ENCODE measurements at places on chromosomes 3 and 15.

DNA sequence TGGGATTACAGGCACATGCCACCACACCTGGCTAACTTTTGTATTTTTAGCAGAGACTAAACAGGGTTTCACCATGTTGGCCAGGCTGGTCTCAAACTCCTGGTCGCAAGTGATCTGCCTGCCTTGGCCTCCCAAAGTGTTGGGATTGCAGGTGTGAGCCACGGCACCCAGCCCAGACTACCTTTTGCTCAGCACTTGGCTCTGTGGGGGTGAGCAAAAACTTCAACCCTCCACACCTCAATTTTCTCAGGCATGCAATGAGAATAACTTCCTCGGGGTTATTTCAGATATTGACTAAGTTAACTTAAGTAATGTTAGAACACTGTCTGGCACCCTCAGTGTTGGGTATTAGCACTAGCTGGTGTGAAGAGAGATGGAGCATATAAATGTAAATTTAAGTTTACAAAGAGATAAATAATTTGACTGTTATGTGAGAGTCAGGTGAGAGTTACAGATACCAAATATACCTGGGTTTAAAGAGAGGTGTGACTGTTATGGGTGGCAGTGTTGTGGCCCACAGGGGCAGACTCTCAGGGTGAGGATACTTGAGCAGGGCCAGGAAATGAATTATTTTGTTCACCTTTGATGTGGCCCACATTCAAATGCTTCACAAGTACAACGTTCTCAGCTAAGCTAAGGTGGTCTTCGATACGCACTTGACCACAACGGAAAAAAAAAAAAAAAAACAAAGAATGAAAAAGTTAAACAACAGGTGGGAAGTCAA, 29.0 kb downstream of the CPOX start:
- DNase-seq: no peak

GRCh38 chr3:98824256-98824655, 61.1 kb downstream of the ST3GAL6 start:
- no peak for DNase-seq

DNA sequence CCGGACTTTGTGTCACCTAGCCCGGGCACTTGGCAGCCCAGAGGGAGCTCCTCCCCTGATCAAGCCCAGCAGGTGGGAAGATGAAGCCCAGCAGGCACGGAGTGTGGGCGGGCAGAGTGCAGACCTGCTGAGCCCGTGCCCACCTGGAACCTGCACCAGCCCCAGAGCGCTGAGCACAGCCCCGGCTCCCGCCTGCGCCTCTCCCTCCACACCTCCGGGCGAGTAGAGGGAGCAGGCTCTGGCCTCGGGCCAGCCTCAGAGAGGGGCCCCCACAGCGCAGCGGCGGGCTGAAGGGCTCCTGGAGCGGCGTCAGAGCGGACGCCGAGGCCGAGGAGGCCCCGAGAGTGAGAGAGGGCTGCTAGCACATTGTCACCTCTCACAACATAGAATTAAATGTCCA, 257.7 kb downstream of the VGLL3 start:
- DNase-seq: no peak

DNA sequence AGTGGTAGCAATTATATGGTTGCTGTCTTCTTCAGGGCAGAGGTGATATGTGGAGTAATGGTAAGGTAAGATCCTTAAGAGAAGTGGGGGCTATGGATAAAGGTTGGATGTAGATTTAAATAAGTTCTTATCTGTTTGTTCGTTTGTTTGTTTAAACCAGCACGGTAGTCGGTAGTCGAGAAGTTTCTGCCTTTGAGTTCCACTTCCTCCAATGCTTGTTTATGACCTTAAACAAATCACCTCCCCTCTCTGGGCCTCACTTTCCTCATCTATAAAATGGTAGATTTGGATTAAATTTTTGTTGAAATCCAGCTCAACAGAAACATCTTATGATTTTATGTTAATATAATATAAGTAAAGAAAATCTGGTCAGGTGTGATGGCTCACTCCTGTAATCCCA, 11.8 kb downstream of the DAPK2 start:
- DNase-seq: no peak

DNA sequence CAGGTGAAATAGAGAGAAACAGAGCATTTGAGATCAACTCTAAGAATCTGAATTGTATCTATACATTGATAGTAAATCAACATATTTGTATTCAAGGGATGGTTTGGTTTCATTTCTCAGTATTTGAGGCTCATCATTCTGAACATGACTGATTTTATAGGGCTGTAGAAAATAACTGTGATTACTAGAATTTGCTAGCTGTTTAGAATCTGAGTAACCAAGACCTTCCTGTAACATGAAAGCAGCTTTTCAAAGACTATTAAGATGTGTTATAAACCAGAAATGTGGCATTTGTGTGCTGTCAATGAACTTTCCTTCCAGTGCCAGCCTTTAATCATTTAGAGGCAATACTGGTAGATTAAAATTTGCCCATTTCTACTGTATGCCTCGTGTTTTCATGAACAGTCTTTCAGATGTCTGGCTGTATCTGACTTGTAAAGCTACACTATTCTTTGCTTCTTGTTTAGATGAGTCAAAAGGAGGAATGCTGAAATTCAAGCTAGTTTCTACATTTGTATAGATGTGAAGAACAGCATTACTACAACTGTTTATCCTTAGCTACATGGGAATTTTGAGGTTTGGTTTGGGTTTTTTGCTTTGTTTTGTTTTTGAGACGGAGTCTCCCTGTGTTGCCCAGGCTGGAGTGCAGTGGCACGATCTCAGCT, 137.3 kb upstream of the BHLHE40 start:
- no peak for DNase-seq

DNA sequence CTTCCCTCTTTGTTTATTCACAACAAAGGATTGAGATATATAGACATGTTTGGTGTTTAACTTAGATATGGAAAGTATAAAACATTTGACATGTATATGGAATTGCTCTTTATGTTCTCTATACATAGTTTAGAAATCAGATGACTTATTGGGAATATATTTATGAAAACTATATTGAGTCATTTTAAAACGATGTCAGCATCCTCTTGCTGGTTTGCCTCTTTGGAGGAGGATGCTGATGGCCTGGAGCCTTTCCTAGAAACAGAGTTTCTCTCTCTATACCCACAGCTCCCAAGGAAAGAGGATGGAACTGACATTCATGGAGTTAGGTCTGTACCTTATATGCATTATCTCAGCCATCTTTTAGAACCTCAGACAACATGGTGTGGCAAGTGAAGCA, 40.3 kb downstream of the ZBTB38 start:
- no peak for DNase-seq

DNA sequence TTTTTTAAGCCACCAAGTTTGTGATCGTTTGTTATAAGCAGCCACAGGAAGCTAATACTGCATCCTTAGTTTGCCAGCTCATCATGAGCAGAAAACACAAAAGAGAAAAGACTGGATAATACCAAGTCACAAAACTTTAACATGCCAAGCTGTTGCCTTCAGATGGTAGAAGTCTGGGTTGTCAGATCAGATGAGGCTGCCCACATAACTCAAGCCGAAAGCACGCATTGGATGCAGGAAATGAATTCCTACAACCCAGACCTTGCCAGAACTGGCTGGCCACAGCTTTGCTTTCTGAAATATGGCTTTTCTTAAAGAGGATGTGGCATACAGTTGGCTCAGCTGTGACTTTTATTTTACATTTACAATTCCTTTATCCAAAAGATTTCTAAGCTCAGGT, 118.3 kb upstream of the NEO1 start:
- no peak for DNase-seq

GRCh38 chr3:192170031-192170430, 557.3 kb downstream of the FGF12 start:
- no peak for DNase-seq

GRCh38 chr15:50059203-50059772, 59.7 kb downstream of the ATP8B4 start:
- no peak for DNase-seq

DNA sequence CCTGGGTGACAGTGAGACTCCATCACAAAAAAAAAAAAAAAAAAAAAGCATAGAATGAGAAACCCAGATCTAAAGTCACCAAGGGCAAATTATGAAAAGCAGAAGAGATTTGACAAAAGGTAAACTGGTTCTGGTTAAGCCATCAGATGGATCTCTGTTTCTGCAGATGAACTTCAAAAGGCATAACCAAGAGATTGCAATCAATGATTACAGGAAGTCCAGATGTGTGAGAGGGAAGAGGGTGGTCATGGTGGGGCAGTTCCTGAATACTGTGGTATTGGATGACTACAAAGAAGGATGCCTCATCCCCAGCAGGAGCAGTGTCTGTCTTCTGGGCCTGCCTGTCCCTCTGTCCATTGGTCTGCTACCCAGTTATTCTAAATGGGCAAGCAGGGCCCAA, 3.8 kb downstream of the P4HTM start:
- no peak for DNase-seq

GRCh38 chr3:48413611-48414010, 16.3 kb downstream of the PLXNB1 start:
- no peak for DNase-seq

DNA sequence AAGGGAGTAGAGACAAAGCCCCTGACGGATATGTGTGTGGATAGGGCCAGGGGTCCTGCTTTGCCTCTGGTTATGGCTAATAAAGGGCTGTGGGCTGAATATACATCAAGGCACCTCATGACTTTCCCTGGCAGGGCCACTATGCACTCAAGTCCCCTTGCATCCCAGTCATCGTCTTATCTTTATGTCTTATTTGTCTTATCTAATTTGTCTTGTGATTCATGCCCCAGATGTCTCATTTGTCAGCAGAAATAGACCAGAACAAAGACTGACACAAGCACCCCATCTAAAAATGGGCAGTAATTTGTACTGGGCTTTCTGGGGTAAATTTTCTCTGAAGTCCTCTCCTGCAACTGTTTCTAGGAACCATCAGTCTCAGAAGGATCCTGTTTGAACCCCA, 68.6 kb downstream of the ITGA11 start:
- DNase-seq: no peak

DNA sequence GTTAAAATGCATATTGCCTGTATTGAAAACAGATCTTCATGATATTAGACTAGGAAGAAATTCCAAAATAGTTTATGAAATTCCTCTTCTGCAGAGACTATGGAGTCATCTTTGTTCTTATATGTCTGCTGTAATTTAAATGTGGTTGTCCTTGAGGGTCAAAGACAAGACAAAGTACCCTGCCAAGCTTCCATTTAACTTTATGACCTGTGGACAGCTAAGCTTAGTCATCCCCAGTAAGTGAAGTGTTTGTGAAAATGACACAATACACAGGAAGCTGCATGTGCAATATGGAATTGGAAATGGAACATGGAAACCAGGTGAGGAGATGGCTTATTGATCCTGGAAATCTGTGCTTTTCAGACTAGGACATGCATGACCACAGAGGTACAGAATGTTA, 68.5 kb upstream of the GBE1 start:
- DNase-seq: no peak

- peak; percentile 98 for DNase-seq
These were observed at the start of gene PRKCI for GRCh38 chr3:170221924-170222646. PRKCI (plus strand) TSS chr3:170222424; CDS start chr3:170222670, 246 bp downstream.

- no peak for DNase-seq
These were observed 38.4 kb upstream of the SLC6A6 start for GRCh38 chr3:14363991-14364390.

DNA sequence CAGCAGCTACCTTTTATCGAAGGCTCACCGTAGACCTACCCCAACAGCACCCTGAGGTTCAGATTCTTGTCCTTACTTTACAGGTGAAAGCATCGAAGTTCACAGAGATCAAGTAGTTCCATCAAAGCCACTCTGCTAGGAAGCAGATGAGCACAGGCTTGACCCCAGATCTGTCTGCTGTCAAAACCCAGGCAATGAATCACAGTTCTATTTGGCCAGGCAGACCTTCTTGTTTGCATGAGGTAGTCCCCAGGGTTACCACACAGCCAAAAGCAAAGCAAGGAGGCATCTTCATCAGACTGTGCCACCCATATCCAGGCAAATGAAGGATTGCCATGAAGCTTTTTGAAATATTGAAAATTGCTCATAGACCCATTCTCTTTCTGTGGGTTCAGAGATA, 33.0 kb downstream of the HES1 start:
- DNase-seq: no peak

DNA sequence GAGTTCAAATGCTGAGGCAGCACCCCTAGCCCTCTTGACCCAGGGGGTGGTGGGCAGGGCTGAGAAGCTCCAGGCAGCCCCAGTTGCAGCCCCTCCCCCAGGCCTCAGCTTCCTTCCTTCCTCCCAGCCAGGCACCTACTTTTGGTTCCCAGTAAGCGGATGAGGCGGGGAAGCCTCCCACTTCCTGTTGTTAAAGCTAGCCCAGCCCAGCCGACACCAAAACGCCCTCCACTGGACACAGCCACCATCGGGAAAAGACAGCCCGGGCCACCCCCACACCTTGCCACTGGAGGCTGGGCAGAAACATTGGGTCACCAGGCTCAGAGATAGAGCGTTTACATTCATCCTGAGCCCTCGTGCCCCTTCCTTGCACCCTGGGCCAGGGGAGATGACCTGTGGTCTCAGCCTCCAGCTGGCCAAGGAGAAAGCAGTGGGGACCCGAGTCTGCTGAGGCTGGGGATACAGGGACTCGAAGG, 3.5 kb downstream of the DUSP7 start:
- DNase-seq: peak; percentile 84

GRCh38 chr3:126916546-126916945, 66.4 kb upstream of the PLXNA1 start:
- no peak for DNase-seq

- peak; percentile 83 for DNase-seq
These were observed 1.5 kb upstream of the MAPKBP1 start for GRCh38 chr15:41772720-41773331.
